ENCODE measurements at places on chromosomes 1 and 21.
A peak's percentile ranks its signal among the peaks of the same experiment; 100 is the strongest.

GRCh38 chr1:86508583-86508969 is 38.3 kb upstream of the CLCA4 start:
- no peak for DNase-seq

GRCh38 chr1:182731852-182732575 is 47.6 kb upstream of the RGS8 start:
- no peak for DNase-seq

DNA sequence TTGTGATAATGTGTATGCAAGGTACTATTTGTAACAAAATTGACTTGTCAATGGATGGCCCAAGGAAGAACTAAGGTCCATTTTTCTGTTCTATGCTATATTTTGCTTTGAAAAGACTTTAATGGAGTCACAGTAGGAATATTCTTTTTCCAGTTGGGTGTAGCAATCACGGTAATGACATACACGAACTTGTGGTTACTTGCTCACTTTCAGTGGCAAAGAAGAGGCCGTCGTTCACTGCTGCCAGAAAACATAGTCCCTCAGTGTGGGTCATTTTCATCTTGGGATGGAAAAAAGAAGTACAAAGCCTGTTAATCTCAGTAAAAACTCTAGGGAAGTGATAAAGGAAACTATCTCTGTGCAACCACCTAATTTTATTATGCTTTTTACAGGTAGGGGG is 47.8 kb upstream of the LAMC2 start:
- DNase-seq, result no peak

DNA sequence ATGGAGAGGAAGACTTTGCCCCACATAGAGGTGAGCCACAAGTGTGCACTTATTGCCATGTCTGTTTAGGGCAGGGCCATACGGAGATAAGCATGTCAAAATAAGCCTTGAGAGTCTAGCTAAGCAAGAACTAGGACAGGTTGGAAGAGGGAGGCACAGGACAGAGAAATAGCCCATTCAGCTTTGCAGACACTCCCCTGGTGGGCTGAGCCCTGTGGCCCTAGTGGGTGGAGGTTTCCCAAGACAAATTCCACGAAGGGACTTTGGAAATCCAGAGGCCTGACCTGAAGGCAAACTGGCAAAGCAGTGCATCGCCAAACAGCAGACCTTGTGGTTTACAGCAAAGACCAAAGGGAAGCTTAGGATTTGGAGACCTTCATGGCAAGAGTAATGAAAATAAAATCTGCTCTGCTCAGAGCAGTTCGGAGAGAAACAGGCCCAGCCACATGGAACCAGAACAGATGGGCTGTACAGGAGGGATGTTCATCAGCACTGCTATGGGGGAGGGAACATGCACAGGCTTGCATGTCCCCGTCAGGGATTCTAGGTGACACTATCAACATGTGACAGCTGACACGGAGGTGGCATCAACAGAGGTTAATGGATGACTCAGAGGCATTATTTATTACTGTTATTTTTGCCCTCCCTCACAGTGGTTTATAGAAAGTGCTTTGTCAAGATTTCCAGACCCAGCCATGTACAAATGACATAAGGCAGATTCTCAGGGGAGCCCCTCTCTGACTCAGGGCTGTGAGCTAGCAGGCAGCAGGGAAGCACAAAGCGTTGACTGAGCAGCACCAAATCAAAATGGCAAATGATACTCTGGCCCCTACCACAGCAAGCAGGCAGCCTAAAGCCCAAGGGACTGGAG is 90.1 kb upstream of the IRF2BP2 start:
- DNase-seq, result no peak

DNA sequence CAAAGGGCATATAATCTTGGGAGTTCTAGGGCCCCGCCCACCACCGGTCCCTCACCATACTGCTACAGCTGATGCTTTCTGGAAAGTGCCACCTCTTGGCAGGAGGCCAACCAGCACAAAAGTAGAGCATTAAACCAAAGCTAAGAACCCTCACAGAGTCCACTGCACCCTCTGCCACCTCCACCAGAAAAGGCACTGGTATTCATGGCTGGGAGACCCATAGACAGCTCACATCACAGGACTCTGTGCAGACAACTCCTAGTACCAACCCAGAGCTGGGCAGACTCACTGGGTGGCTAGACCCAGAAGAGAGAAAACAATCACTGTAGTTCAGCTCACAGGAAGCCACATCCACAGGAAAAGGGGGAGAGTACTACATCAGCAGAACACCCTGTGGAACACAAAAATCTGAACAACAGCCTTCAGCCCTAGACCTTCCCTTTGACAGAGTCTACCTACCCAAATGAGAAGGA is 10.8 kb downstream of the THEM4 start:
- DNase-seq, result no peak

- no peak for DNase-seq
Measured at GRCh38 chr1:21766210-21766609, 16.7 kb downstream of the USP48 start.

- peak; percentile 35 for DNase-seq
Measured at GRCh38 chr1:245512181-245512888, 357.6 kb downstream of the KIF26B start.

- DNase-seq, result no peak
Measured at GRCh38 chr1:228929476-228930027, 194.3 kb downstream of the RHOU start.

GRCh38 chr21:16059981-16060380 is 330.2 kb downstream of the USP25 start:
- no peak for DNase-seq

- no peak for DNase-seq
Measured at GRCh38 chr1:16248007-16248436, 11.0 kb upstream of the CPLANE2 start.

DNA sequence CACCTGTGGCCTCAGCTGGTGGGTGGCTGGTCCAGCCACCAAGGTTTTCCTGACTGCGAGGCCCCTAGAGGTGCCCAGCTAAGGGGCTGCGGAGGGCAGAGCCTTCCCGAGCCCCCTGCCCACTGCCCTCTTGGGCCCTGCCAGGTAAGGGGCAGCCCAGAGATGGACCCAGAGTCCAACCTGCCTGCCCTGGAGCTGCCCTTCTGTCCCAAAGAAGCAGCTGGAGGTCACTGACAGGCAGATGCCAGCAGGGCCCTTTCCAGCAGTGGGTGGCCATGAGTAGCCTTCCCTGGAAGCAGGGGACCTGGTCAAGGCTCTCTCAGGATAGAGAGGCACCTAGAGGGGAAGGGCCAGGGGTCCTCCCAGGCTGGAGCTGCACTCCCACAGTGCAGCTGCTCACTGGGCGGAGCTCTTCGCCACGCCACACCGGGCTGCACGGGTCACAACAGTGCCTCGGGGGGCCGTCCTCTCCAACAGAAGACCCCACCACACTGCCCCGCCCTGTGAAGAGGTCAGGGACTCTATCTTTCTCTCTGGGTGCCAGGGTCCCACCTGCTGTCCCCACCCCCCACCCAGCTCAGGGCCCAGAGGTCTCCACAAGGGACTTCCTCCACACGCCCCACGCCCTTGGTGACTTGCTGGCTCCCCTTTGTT is 10.9 kb upstream of the GNB1 start:
- DNase-seq, result no peak

DNA sequence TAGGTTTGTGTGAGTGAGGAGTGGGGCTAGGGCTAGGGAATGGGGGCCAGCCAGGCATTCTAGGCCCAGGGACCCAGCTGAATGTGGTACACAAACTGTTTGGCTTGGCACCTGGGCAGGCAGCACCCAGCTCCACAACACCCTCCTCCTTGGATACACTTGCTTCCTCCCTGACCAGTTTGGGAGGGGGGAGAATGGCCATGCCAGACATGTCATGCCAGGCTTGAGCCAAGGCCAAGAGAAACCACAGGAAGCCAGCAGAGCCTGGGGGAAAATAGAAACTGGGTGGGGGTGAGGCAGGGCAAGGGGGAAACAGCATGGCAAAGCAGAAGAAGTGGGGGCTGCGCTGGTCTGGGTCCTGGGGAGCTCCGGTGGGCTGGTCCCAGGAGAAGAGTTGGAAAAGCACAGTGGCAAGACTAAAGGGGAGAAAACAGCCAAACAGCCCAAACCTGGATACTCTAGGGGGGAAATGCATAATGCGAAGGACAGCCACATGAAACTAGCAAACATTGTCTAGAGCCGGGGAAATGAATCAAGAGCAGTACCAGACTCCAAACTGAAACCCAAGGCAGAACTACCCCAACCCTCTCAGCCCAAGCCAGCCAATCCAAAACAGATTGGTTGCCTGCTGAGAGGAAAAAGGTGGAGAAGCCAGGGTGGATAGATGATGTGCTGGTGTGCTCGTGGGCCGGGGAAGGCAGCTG is 47.9 kb downstream of the LGR6 start:
- no peak for DNase-seq

GRCh38 chr1:159675046-159675445 is 39.3 kb downstream of the CRP start:
- no peak for DNase-seq

GRCh38 chr1:202587859-202588485 is 122.3 kb downstream of the SYT2 start:
- no peak for DNase-seq

GRCh38 chr1:225597926-225598575 is 54.9 kb downstream of the ENAH start:
- DNase-seq, result no peak

GRCh38 chr1:178864326-178864725 is 6.6 kb downstream of the ANGPTL1 start:
- DNase-seq, result no peak

DNA sequence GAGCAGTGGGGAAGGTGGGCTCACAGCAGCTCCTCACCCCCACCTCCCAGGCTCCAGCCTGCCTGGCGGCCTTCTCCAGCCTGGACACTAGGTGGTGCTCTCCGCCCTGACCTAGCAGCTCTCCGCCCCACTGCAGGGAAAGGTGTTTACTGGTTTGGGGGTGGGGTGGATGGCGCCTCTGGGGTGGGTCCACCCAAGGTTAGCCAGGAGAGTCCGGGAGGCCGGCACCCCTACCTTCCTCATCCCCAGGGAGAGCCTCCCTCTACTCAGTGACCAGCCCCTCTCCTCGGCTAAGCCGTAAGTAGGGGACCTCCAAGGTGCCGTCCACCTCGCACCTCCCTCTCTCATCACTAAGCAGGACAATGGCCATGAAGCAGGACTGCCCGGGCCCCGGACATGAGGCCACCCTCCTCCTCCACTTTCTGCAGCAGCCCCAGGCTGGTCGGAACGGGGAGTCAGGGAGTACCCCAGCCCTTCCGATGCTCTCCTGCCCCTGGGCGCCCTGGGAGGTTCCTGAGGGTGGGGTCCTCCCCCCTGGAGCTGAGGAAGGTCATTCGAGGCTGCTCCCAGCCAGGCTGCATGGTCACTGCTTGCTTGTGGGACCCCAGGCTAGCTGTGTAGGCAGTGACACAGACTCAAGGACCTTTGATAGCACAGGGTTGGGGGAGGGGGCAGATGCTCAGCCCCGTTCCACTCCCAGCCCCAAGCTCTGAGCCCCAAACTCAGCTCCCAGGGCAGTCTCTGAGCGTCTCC is 101.4 kb upstream of the VAMP3 start:
- DNase-seq, result peak; percentile 93

DNA sequence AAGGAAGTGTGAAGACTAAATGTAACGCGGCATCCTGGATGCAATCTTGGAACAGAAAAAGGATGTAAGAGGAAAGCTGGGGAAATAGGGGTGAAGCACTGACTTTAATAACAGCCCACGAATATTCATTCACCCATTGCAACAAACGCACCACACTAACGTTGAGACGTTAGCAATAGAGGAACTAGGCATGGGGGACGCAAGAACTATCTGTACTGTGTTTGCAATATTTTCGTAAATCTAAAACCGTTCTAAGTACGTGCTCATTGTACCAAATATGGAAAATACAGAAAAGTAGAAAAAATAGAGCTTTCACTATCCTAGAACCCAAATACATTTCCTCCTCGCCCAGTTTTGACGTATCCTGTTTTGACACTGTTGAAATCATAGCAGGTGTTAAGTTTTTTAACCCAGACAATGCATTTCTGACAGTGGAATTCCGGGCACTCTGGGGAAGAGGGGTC is 3.9 kb downstream of the LAPTM5 start:
- DNase-seq, result no peak

DNA sequence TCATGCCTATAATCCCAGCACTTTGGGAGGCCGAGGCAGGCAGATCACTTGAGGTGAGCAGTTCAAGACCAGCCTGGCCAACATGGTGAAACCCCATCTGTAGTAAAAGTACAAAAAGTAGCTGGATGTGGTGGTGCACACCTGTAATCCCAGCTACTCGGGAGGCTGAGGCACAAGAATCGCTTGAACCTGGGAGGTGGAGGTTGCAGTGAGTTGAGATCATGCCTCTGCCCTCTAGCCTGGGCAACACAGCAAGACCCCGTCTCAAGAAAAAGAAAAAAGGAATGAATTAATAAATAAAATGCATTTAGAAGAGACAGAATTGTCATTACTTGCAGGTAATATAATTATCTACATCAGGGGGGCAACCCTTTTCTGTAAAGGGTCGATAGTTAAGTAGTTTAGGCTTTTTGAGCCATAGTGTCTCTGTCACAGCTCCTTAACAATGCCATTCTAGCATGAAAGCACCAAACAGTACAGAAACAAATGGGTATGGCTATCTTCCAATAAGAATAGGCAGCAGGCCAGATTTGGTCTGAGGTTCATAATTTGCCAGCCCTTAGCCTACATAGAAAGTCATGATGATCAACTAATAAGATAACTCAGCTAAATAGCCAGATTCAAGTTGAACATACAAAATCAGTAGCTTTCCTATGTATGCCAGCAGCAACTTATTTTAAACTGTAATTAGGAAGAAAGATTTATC is 56.8 kb downstream of the RPRD2 start:
- DNase-seq, result no peak

- DNase-seq, result no peak
Measured at GRCh38 chr1:207822124-207822601, 70.3 kb downstream of the CD46 start.

DNA sequence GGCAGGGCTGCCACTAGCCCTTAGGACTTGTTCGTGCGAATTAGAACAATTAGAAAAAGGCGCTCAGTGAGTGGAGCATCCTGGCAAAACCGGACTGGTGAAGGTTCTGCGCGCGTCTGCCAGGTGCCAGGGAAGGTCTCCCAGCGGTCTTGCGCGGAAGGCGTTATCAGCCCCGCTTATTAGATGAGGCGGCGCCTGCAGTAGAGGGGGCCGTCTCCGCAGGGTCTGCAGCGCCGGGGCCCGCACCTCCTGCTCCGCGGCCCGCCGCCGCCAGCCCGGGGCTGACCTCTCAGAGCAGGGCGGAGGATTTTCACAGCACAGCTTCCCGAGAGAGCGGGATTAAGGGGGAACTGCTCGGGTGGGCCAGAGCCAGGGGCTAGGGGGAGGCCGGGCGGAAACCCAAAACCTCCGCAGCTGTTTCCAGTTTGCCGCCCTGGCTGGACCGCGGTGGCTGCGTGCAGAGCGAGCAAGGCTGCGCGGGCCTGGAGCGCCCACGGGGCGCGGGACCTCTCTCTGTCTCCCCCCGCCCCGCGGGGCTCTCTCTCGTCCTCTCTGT is 155.2 kb downstream of the FOXD2 start:
- peak; percentile 75 for DNase-seq
